NCI-H446 treated with DMSO at 0.1 percent for 48 hours (cell line): ENCODE measurements at places on chromosomes 4 and X.

DNA sequence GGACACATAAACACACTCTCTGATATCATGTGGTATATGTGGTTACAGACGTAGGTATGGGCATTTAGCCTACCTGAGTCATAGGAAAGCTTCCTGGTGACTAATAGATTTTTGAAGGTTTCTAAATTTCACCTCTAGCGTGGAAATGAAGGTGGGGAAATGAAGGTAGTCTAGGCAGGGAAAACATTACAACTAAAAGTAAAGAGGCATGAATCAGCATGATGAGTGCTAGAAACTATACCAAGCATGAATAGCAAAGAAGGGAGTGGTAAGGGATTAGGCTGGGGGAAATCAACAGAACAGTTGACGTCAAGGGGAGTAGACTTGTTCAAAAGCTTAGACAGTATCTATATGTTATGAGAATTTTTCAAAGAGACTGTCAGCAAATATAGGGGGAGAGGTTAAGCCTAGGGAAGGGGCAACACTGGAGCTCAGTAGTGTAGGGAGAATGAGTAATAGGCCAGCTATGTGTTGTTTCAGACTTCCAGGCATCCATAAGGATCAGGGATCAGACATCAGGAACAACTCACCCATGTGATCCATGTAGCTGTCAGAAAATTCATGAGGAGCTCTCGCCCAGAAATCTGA lies 279.3 kb upstream of the DIPK2B start:
- DNase-seq, result no peak

GRCh38 chrX:12234534-12235329 lies 96.5 kb downstream of the FRMPD4 start:
- peak; percentile 32 for DNase-seq

DNA sequence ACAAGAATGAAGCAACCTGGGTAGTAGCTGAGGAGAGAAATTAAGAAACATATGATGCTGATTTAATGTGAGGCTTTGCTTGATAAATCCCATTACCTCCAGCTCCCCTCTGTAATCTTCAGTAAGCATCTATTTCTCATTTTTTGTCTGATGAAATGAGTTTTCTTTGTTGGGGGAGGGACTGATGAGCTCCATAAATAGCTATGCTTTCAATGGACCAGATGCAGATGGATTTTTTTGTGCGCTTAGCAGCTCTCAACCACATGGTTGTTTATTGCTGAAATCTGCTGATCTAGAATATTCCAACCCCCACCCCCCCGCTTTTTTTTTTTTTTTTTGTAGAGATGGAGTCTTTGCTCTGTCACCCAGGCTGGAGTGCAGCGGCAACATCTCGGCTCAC lies 1082.0 kb downstream of the RAPGEF2 start:
- DNase-seq, result no peak

DNA sequence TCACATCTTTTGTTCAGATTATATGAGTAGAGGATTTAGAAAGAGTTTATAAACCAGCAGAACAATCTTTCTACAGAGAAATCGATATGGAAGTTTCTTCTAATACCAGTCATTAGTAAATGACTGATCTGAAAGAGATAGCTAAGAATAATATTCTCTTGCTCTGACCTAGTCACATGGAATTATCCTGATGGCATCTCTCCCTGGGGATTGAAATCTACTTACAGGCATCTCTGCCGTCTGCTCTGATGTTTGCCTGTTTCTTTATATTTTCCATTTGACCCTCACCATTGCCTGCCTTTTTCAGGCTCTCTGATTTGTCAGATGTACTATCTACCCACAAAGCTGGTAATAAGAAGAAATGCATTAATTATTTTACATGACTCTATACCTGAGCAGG lies 1157.3 kb downstream of the PCDH7 start:
- DNase-seq, result no peak

DNA sequence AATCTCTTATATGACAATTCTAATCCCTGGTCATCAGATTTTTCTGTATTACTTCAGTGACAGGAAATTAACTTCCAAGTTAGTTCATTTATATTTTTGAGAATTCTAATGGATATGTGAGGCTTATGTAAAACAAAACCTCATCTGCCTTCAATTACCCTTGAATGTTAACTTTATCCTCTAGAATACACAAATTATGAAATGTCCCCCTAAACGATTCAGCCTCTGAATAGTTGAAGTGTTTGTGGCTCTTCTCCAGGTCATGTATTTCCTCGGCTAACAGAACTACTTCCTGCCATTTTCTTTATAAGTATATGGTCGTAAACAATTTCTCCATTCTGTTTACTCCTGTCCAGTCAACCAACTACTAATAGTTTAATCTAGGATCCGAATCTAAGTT lies 401.3 kb downstream of the PCDH10 start:
- no peak for DNase-seq

GRCh38 chr4:87309625-87310024 lies 13.1 kb downstream of the HSD17B13 start:
- DNase-seq, result no peak

DNA sequence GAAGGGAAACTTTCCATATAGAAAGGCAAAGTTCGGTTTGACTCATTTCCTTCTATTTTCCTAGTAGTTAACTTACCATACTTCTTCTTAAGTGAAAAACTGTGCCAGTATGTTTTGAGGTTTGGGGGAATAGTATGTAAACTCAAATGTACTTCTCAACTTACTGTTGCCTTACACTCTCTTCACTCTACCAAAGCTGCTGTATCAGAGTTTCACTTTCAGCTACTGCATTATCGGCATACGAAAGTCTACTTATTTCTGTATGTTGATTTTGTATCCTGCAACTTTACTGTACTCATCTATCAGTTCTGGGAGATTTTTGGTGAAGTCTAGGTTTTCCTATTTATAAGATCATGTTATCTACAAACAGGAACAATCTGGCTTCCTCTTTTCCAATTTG lies 932.7 kb downstream of the FAT4 start:
- DNase-seq, result no peak

GRCh38 chr4:133390198-133390855 lies 241.2 kb downstream of the PCDH10 start:
- DNase-seq, result no peak

DNA sequence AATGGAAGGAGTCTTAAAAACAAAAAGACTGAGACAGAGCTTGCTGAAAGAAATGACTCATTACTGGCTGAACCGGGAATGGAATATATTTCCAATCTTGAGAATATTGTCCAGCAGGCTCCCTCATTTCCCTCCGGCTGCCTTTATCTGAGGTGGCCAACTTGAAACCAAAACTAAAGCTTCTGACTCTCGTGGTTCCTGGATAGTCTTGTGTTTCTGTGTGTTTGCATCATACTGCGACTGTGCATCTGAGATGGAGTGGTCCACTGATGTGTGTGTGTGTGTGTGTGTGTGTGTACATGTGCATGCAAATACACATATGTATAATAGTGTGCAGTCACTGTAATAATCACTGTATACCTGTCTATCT lies 145.6 kb upstream of the SCML1 start:
- DNase-seq, result no peak

GRCh38 chrX:45322382-45322781 lies 121.7 kb upstream of the DIPK2B start:
- DNase-seq, result peak; percentile 2

DNA sequence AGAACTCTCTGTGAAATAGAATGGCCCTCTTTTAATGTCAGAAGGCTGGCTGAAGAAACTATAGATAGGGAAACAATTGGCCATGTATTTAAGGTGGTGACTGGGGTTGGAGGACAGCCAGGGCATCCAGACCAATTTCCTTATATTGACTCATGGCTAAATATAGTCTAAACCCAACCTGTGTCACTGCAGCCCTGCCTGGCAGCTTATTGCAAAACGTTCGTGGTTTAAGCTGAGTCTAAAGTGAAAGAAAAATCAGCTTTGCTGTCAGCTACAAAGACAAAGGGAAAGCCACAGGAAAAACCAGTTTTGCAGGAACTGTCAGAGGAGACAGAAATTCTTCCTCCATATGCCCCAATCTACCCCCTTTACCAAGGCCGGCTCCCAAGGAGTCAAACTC lies 902.8 kb upstream of the NDST4 start:
- DNase-seq, result no peak

GRCh38 chr4:152099555-152099954 lies 338.7 kb upstream of the GATB start:
- no peak for DNase-seq

GRCh38 chr4:90979556-90979955 lies 852.4 kb downstream of the CCSER1 start:
- DNase-seq, result peak; percentile 77

GRCh38 chr4:100366213-100366612 lies 151.6 kb downstream of the EMCN start:
- DNase-seq, result no peak

DNA sequence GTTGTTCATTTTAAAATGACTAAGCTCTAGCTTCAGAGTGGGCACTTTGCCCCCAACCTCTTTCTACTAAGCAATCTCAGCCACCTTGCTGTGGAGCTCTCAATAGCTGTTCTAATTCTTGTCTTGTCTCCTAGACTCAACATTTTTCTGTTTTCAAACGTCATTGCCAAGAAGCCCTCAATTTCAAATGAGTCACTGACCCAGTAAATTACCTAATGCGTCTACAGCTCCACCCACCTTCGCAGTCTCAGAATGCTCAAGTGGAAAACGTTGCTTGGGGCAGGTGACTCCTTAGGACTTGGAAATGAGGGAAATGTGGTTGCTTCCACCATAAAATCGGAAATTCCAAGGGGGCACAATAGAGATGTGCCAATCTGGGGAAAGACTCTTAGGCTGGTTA lies 59.0 kb downstream of the ING2 start:
- no peak for DNase-seq

GRCh38 chr4:73589261-73589847 lies 30.9 kb downstream of the RASSF6 start:
- no peak for DNase-seq

DNA sequence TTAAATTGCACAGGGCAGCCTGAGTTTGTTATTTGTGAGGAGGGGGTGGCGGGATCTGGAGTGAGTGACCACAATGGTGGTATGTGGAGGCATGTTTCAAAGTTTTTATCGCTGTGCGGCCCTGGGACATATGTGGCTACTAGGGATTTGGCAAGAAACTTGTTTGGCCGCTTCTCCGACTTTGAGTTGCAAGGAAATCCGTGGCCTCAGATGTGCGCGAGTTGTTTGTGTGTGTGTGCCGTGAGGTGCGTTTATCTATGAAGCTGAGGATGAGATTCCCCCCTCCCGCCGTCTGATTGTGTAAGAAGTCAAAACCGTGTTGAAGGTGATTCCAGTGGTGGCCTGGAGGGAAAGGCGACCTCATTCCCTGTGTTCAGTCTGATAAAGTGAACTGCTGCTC lies 1.4 kb downstream of the JADE3 start:
- DNase-seq, result no peak

- no peak for DNase-seq
These were observed 69.7 kb downstream of the ARAP2 start for GRCh38 chr4:36174570-36174969.

GRCh38 chr4:105116616-105117319 lies 29.9 kb upstream of the TET2 start:
- DNase-seq, result no peak

DNA sequence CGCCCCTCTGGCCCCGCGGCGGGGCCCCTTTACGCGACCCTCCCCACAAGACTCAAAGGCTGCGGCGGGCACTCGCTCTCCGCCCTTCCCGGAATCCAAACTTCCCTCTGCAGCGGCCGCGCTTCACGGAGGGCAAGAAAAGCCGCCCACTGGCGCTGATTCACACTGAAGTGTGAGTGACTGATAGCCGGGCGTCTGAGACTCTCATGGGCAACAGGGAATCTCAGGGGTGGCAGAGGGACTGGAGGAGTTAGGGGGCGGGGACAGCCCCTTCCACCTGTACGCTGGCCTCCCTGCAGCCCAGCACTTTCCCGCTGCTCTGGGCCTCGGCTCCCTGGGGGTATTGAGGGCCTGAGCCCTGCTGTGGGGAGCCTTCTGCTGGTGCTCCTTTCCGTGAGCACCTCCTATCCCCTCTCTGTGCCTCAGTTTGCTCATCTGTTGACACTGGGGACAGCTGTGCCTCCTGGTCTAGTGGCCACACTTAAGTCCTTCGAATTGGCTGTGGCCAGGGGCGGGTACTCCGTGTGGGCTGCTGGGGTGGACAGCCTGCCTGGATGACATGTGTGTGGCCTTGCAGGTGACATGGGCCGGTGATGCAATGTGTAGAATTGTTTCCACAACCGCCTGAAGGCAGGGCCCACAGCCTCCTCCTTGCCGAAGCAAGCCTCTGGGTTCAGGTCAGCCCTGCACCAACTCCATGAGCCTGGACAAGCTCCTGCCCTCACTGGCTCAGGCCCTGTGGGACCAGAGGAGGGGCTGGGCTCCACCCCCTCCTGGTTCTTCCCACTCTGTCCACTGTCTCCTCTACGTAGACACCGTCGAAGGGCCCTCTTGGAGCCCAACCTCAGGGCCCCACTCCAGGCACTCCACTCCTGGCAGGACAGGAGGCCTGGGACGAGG lies 951 bp downstream of the SH3BP2 start:
- no peak for DNase-seq

GRCh38 chrX:132508834-132509233 lies 20.0 kb upstream of the MBNL3 start:
- no peak for DNase-seq

GRCh38 chr4:181897935-181898334 lies 345.3 kb upstream of the TENM3 start:
- no peak for DNase-seq

GRCh38 chr4:15777697-15778288 lies 335 bp upstream of the CD38 start:
- no peak for DNase-seq

- no peak for DNase-seq
These were observed 281.7 kb upstream of the PITX2 start for GRCh38 chr4:110904435-110905065.
